Bronchial epithelial cell (primary cell): ENCODE measurements at places on chromosomes 16 and 17.

DNA sequence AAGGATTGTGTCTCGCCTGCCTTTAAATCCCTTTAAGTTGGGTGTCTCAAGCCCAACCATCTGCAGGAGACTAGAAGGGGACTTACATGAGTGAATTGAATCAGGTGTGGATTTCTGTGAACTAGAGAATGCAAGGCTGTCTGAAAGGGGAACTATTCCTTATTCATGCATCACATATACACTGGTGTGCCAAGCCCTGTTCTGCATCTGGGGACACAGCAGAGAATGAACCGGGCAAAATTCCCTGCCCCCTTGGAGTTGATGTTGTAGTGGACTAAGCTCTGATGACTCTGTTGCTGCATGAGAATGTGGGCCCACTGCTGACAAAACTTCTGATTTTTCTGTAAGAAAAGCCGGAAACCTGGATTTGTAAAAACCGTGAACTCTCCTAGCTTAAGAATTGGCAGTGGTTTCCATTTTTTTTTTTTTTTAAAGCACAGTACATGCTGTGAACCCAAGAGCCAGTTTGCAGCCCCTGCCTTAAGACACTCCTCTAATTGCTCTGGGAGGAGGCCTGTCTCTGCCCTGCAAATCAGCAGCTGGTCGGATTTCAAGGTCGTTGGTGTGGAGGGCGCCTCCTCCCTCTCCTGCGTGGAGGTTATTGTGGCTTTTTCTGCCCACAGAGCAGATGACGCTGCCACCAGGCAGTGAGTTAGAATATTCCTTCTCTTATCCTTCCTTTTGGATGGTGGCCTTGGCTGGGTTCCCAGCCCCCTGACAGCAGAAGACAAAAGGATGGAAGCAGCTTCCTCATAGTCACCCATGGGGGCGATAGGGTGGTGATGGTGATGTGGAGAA lies 131.0 kb downstream of the PRKCB start:
- DNase-seq: no peak

GRCh38 chr17:21378553-21378952 lies 2.4 kb downstream of the KCNJ12 start:
- DNase-seq: no peak

GRCh38 chr17:47840742-47841487 lies at the start of gene SCRN2:
Gene SCRN2 (minus strand): TSS chr17:47841273. CDS start chr17:47840843, 430 bp downstream.
- DNase-seq: peak; percentile 67

DNA sequence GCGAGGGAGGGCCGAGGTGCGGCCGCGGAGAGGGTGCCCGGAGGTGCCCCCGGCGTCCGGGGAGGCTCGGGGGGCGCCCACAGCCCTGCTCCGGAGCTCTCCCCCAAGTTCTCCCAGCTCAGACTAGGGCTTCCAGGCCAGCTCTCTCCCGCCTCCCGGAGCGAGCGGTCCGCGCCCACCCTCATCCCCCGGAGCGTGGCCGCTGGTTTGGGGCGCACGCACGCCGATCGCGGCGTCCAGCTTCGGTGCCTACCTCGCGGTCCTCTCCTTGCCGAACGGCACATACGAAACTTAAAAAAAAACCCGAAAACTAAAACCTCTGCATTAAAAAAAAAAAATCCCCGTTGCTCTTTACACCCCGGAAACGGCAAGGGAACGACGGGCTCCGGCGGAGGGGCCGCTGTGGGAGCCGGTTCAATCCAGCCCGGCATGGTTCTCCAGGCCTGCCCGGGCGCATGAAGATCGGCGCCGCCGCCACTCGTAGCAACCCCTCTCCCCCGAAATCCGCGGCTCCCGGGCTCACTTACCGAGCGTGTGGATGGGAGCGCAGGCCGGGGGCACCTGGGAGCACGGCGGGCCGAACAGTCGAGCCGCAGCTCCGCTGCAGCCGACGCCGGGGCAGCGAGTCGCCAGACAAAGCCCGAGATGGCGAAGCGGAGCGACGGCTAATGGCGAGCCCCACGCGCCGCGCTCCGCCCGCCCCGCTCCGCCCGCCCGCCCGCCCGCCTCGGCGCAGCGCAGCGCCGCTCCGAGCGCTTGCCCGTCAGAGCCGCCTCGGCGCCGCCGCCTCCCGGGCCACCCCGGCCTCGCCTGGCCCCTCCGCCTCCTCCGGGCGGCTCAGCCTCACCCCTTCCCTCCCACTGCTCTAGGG lies 973 bp upstream of the UBTF start:
- no peak for DNase-seq

- no peak for DNase-seq
Measured at GRCh38 chr16:920717-921116, 50.1 kb downstream of the LMF1 start.

- DNase-seq: no peak
Measured at GRCh38 chr17:50058296-50058953, 2.5 kb downstream of the ITGA3 start.

- DNase-seq: no peak
Measured at GRCh38 chr17:28484296-28484695, 10.9 kb downstream of the SLC13A2 start.

GRCh38 chr16:78509965-78510364 lies 410.5 kb downstream of the WWOX start:
- DNase-seq: no peak

DNA sequence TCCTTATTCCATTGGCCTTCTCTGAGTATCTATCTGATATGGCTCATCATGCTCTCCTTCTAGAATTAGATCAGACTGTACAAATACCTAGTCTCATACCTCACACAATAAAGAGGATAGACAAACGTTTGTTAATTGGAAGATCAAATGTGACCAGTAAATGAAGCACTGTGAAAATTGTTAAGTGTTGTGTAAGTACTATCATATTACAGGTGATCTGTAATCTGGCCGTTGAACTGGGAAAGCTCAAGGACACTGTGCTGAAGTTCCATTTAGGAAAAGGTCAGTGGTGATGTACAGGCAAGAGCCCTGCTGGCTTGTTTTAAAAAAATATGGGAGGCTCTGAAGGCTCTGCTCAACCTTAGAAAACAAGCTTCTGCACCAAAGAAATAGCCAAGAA lies 38.5 kb upstream of the CORO6 start:
- no peak for DNase-seq

- no peak for DNase-seq
Measured at GRCh38 chr17:13460261-13461000, 141.3 kb downstream of the HS3ST3A1 start.

- no peak for DNase-seq
Measured at GRCh38 chr16:69329369-69330285, 761 bp downstream of the PDF start.
